ENCODE measurements at places on chromosomes 1 and 21.

- no peak for DNase-seq
Observed at GRCh38 chr1:218414060-218414728, 69.1 kb downstream of the TGFB2 start.

GRCh38 chr1:29502911-29503840 lies 266.9 kb downstream of the PTPRU start:
- DNase-seq, result no peak

DNA sequence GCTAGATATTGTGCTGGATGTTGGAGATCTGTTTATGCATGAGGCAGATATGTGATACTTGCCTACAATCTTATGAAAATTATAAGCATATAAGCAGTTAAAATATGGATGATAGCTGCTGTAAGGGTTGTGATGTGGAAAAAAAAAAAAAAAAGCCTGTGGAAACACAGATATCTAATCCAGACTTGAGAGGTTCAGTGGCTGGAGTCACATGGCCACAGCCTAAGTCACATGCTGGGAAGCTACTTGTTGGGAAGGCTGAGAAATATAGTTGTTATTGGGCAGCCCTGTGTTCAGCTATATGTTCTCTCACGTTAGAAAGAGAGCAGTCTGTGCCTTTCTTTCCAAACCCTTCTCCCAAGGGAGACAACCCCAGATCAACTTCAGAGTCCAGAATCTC lies 15.1 kb downstream of the RAVER2 start:
- DNase-seq, result no peak

DNA sequence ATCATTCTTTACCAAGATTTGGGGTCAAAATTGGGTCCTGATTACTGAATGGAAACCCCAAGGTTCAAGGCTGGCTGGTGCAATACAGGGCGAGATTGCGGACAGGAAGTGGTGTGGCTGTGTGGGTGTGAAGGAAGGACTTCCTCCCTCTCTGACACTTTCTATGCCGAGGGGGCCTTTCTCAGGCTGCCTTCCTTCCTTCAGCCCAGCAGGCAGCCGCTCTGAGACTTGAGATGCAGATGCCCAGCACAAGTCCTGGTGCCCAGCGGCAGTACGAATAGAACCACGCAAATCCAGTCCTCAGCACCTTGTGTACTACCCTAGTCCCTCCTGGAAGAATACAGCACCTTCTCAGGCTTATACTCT lies 16.3 kb downstream of the BATF3 start:
- no peak for DNase-seq

- DNase-seq, result no peak
Observed at GRCh38 chr21:34020005-34020847, 53.2 kb upstream of the MRPS6 start.

GRCh38 chr1:87294633-87295032 lies 34.0 kb upstream of the LMO4 start:
- DNase-seq, result no peak

GRCh38 chr1:206694171-206695124 lies 9.7 kb downstream of the MAPKAPK2 start:
- no peak for DNase-seq

DNA sequence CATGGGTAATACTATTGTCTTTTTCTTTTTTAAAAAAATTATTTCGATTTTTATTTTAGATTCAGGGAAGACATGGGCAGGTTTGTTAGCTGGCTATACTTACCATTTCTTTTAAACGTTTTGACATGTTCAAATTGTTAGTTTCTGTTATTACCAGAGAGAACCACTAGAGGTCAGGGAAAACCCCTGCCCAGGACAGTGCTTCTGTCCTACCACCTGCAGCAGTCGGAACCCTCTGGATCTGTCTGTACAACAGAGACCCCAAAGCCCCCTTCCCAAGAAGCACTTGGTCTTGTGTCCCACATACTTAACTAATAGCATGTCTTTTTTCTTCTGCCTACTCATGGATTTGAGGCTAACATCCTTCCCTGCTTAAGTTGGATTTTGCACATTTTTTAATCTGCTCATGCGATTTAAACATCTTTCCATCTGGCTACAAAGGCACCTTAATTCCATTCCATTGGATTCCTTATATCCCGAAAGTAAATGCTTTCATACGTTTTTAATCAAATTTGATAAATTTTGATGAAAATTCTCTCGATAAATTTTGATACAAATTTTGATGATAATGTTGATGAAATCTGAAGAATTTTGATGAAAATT lies 10.0 kb upstream of the C1orf115 start:
- DNase-seq, result no peak

- DNase-seq, result no peak
Observed at GRCh38 chr1:227728059-227728891, 6.8 kb downstream of the JMJD4 start.

DNA sequence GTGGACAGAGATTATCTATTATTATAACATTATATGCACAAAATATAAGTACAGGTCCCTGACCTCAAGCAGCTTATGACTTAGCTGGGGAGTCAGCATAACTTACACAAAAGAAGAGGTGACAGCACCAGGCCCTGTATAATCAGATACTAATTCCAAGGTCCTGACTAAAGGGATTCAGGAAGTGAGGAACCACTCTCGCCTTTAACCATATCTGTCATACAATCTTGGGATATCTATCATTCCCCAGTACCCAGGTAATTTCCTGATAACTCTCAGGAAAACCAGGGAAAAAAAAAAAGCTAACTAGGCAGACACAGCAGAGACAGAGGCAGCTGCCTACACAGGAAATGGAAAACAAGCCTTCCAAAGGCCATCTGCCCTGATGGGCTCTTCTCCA lies 78.5 kb upstream of the CAMK1G start:
- no peak for DNase-seq

- DNase-seq, result no peak
Observed at GRCh38 chr1:1092149-1092855, 18.2 kb upstream of the RNF223 start.

- no peak for DNase-seq
Observed at GRCh38 chr21:37364722-37365121, 1.9 kb upstream of the DYRK1A start.

DNA sequence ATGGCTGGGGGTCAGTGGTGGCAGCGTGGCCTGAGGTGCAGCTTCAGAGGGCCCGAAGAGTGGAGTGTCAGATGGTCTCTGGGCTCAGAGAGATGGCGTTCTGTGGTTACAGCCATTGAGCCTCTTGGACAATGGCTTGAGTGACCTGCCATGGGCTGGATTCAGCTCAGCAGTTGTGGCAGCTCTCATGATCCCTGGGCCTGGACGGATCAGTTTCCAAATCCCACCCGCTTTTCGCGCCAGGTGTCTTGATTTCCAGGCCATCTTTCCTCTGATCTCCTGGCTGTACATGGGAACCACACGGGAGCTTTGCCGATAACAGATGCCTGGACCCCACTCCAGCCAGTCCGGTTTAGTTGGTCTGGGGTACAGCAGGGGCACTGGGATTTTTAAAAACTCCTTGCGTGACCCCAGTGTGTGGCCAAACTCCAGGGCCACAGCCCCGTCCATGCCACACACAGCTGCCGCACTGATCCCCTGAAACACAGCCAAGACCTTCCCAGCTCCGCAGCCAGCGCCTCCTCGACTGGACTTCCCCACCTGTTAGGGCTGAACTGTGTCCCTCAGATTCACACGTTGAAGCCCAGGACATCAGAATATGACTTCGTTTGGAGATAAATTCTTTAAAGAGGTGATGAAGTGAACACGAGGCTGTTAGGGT lies 67.9 kb downstream of the ATP5PO start:
- no peak for DNase-seq

Measured in AG04450 (cell line).